Cerebellar nuclear complex (tissue), 1 donor: ENCODE measurements at places on chromosomes 13 and 19.

GRCh38 chr19:8074501-8074900 is 21.9 kb downstream of the CCL25 start:
- DNase-seq: no peak

- DNase-seq: no peak
Measured at GRCh38 chr13:24887759-24888158, 123.8 kb downstream of the RNF17 start.

DNA sequence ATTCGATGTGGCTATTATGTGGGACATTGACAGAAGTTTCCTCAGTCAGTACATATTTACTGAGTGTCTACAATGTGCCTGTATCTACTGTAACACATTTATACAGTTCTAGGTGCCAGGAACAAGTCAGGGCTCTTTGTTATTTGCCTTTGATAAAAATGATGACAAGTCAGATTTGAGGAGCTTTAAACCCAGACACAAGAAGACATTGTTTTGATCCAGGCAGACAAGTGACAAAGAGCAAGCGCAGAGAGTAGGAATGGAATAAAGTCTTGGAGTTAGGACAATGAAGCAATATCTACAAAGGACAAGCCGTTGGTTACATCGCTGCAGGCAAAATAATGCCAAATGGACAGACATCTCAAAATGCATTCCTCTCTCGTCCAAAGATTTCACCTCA is 70.1 kb downstream of the ITGBL1 start:
- no peak for DNase-seq

GRCh38 chr19:947090-947706 is 21.4 kb downstream of the ARID3A start:
- DNase-seq: no peak

DNA sequence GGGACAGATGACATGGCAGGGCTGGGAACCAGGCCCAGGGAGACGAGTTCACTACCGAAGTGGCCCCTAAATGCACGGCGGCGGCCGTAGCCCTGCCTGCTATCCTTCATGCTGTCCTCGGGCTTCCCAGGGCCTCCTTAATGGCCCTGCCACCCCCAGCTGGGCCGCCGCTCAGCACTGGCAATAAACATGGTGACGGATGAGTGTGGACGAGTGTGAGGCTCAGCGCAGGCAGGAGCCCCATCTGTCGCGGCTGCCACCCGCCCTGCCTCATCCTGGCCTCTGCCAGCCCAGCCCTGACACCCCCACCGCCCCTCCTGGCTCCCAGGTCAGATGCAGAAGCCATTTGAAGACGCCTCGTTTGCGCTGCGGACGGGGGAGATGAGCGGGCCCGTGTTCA is 13.6 kb downstream of the PIN1 start:
- DNase-seq: no peak

- DNase-seq: no peak
Measured at GRCh38 chr19:2627855-2628254, 74.6 kb downstream of the GNG7 start.

GRCh38 chr13:28719227-28720055 is 671 bp upstream of the SLC46A3 start:
- DNase-seq: no peak

DNA sequence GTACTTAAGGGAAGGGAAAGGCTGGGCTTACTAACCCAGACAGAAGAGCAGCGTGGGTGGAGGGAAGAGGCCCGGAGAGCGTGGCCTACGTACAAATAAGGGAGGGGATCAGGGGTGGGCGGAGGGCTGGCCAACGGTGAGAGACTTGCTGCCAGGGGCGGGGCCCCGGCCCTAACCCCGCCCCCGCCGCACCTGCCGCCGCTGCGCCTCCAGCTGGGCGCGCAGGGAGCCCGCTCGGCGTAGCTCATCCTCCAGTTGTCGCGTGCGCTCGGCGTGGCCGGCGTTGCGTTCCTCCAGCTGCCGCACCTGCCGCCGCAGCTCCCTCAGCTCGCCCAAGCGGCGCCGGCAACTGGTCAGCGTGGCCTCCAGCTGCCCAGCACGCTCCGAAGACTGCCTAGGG is 5.7 kb downstream of the HOOK2 start:
- DNase-seq: no peak
